Kidney (tissue), 22 donors: ENCODE measurements at places on chromosomes 13 and 19. TPM values are rescaled to one million over a fixed set of nuclear protein-coding genes. Genes with fewer than 3 reads are reported as not detected.

DNA sequence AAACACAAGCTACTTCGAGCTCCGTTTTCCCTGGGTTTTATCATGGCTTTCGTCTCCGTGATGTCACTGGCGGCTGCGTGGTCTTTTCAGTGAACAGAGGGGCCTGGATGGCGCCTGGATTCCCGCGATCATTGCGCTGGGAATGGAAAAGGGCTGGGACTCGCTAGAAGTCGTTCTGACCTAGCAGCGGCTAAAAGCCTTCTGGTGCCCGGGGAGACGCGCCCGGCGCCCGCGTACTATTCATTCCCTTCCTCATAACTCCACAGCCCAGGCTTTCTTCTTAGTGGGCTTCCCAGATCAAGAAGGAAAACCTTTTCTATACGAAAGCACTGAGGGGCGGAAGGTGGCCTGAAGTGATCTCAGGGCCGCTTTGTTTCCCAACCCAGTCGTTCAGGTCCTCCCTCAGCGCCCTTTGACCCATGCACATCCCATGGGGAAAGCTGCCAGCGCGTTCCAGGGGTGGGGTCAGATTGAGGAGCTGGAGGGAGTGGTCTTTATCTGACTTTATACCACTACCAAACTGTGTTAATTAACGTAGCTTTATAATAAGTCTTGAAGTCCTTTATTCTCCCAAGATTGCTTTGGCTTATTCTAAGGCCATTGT lies 96.6 kb downstream of the ELF1 start:
- no peak overlapping the region for H3K27ac ChIP-seq
- H3K4me1 ChIP-seq = no peaks in the 10 kb centered on the region
- peak; percentile 59 for DNase-seq
- no peaks in the 10 kb centered on the region for H3K27me3 ChIP-seq
- H3K36me3 ChIP-seq = no peaks in the 10 kb centered on the region
- no peak overlapping the region for H3K4me3 ChIP-seq

DNA sequence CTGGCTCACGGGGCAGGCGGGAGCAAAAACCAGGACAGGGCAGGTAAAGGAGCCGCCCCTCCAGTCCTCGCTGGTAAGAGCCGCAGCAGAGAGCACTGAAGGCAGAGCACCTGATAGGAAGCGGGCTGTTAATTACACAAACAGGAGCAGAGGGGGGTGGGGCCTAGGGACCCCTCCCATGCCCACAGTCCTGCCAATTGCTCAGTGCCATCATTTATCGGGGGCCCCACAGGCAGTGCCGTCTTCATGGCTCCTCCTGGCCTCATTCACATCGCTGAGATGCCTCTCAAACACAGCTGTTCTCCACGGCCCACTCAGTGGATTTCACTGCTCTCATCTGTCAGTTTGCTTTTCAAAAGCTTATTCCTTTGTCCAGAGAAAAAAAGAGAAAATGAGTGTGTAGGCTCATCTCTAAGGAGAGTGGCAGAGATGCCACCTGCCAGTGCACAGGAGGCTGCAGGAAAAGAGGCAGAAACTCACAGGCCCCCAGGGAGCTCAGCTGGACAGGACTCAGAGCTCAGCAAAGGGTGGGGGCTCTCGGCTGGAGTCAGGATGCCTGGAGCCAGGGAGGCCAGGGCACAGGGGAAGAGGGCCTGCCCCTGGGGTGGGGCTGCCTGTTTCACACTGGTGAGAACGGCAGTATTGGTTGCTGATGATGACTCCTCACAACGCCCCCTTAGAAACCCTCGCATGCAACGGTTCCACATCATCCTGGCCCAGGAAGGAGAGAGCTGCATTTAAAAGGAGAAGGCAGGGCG lies 174.6 kb downstream of the COL4A1 start:
- DNase-seq = no peak
- peaks cover 3% of the 10 kb centered on the region for H3K4me1 ChIP-seq
- H3K27ac ChIP-seq = no peak overlapping the region
- no peaks in the 10 kb centered on the region for H3K36me3 ChIP-seq
- no peaks in the 10 kb centered on the region for H3K27me3 ChIP-seq

- no peaks in the 10 kb centered on the region for H3K36me3 ChIP-seq
- H3K27me3 ChIP-seq = no peaks in the 10 kb centered on the region
- DNase-seq = no peak
- H3K27ac ChIP-seq = no peak overlapping the region
- no peaks in the 10 kb centered on the region for H3K4me1 ChIP-seq
- no peak overlapping the region for H3K4me3 ChIP-seq
These were observed 48.0 kb upstream of the IPO5 start for GRCh38 chr13:97905517-97905916.

DNA sequence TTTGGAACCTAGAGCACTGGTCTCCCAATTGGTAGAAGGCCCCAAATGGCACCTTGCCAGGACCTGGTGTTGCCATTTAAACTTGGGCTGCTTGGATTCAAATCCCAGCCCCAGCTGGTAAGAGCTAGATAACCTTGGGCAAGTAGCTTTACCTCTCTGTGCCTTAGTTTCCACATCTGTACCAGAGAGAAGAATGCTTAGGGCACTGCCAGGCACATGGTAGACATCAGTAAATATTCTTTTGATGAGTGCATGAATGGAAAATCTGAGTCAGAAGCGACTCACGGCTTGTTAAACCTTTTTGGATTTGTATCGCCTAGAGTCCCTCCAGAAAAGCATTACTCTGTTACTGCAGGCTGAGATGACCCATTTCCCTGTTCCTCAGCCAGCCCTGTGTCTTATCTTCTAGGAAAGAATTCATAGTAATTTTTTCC lies 90.9 kb downstream of the SIPA1L3 start:
- DNase-seq = no peak
- H3K4me3 ChIP-seq = no peak overlapping the region
- no peaks in the 10 kb centered on the region for H3K36me3 ChIP-seq
- H3K4me1 ChIP-seq = peaks cover 17% of the 10 kb centered on the region

- no peak for DNase-seq
- no peaks in the 10 kb centered on the region for H3K36me3 ChIP-seq
- no peak overlapping the region for H3K4me3 ChIP-seq
These were observed 14.8 kb downstream of the BRD4 start for GRCh38 chr19:15317392-15318071.

DNA sequence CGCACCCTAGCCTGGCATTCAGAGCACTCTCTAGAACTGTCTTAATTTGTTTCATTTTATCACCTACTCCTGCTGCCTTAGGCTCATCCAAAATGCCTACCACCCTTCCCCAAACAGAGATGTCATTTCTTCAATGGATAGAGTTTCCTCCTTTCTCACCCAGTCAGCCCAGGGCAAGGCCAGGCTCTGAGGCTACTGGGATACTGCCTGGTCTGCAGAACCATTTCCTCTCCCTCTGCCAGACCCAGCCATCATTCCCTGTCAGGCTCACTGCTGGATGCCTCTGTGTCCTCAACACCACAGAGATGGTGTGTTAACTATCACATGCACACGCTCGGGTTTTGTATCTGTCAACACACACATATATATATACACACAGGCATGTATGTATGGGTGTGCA lies 47.2 kb downstream of the C13orf42 start:
- no peak for DNase-seq
- H3K27me3 ChIP-seq = no peaks in the 10 kb centered on the region
- no peaks in the 10 kb centered on the region for H3K4me1 ChIP-seq
- H3K4me3 ChIP-seq = no peak overlapping the region

- H3K36me3 ChIP-seq = no peaks in the 10 kb centered on the region
- no peak for DNase-seq
These were observed 276.3 kb upstream of the SOX21 start for GRCh38 chr13:94988654-94989053.

DNA sequence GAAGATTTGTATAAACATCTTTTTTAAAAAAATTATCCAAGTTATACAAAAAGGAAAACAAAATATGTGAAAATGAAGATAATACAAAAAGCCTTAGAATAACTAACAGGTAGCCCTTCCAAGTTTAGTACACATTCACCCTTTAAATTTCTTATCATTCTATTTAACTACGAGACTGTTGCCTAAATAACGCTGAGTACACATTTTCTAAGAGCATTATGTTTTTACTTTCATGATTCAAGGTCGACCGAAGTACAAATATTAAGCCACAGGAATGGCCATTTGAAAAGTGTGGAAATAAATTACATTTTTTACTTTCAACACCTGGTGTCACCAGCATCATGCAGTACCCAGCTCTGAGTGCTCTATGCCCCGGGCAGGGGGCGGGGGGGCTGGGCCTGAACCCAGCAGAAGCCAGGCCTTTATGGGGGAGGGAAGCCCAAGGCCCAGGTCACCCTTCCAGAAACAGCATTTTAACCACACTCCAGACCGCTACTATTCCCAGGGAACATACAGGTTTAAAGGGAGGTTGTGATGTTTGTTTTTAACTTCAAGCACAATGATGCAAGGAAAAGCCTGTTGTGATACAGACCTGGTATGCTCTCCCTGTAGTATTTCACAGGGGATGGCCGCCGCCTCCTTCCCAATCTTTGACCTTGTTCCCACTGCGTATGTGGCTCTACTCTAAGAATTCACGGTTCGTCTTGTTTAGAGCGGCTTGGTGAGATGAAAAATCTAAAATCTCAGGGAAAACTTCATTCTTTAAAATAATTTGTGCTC lies 24.0 kb downstream of the GGACT start:
- no peaks in the 10 kb centered on the region for H3K36me3 ChIP-seq
- no peak for DNase-seq
- no peak overlapping the region for H3K4me3 ChIP-seq
- H3K27me3 ChIP-seq = no peaks in the 10 kb centered on the region

- H3K27ac ChIP-seq = no peak overlapping the region
- no peak for DNase-seq
- H3K4me1 ChIP-seq = no peaks in the 10 kb centered on the region
These were observed 13.8 kb upstream of the ILF3 start for GRCh38 chr19:10640361-10640760.

The ZNF28 gene
- total RNA-seq = 20.0 TPM

The SLC7A9 gene
- 2.6 TPM for total RNA-seq
